ENCODE measurements at places on chromosomes 2 and 18. TPM values are rescaled to one million over a fixed set of nuclear protein-coding genes. Genes with fewer than 3 reads are reported as not detected.

MSTN gene
- 0.48 TPM for total RNA-seq

PFN4 gene
- not detected for total RNA-seq

LYG2 gene
- total RNA-seq: not detected

SPATA3 gene
- total RNA-seq: not detected

KIAA2012 gene
- not detected for total RNA-seq

DNA sequence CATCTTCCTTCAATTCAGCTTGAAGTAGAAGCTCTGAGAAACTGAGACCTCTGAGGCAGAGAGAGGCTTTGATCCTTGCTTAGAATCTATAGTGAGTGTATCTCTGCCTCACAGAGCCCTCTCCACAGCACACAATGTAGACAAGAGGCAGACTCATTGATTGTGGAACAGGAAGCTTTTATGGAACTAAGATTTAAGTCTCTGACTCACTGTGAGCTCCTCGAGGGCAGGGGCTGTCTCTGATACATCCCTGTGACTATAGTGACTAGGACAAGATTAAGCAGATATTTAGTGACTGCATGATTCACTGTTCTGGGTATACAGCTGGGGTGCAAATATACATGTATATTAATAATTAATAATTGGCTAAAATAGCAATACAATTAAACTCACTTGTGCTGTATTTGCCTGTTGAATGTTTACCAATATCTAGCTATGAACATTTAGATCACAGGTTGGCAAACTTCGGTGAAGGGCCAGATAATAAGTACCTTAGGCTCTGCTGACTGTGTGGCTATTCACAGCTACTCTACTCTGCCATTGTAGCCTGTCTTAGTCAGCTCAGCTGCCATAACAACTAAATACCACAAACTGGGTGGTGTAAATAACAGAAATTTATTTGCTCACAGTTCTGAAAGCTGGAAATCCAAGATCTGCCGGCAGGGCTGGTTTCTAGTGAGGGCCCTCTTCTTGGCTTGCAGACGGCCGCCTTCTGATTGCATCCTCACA is 54.4 kb downstream of the ARHGEF4 start:
- no peak for DNase-seq

- no peak for DNase-seq
Observed at GRCh38 chr2:37523814-37524362, 147.6 kb downstream of the CDC42EP3 start.

GRCh38 chr2:25313711-25314513 is 27.8 kb downstream of the DNMT3A start:
- DNase-seq: no peak

GRCh38 chr2:221293949-221294742 is 278.0 kb downstream of the EPHA4 start:
- no peak for DNase-seq

- DNase-seq: no peak
Observed at GRCh38 chr2:27369471-27370025, 590 bp downstream of the EIF2B4 start.

DNA sequence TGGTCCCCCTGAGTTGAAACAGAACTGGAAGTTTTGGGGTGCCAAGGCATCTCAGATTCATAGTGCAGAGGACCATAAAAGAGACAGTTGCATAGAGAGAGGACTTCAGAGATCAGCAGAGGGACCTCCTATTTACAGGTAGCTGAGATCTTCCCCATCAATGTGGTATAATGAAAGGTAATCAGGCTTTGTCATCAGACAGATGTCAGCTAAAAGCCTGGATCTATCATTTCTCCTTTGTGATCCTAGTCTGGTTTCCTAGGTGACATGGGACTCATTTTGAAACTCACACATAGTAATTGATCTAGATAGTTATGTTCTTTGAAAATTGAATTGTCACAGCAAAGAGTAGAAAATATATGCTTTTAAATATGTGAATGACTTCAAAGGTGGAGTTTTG is 443.5 kb upstream of the MAP2 start:
- no peak for DNase-seq

GRCh38 chr2:224407241-224407701 is 5.4 kb upstream of the FAM124B start:
- DNase-seq: no peak

DNA sequence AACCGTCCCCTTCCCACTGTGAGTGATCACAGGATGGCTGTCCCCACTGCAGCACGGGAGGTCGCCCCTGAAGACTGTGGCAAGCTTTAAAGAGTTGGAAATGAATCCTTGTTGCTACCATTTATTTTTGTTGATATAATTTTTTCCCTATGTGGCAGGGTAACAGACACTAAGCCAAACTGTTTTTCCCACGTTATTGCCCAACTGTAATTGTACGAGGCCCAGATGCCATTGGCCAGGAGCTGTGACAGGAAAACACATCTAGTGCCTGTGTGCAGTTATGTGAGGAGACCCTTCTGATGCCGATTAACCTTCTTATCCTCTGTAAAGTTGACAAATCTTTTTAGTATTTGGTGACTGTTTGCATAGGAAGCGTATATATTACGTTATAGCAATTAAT is 44.2 kb downstream of the MRPS9 start:
- no peak for DNase-seq

DNA sequence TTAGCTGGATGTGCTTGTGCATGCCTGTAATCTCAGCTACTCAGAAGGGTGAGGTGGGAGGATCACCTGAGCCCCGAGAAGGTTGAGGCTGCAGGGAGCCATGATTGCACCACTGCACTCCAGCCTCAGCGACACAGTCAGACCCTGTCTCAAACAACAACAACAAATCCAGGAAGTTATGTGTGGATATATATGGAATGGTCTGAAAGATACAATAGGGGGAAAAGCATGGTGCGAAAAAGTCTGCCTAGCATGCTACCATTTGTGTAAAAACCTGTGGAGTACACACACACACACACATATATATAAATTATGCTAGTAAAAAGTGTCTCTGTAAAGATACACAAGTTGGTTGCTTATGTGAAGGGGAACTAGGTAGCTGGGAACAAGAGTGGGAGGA is 6.9 kb upstream of the HOXD1 start:
- DNase-seq: no peak

DNA sequence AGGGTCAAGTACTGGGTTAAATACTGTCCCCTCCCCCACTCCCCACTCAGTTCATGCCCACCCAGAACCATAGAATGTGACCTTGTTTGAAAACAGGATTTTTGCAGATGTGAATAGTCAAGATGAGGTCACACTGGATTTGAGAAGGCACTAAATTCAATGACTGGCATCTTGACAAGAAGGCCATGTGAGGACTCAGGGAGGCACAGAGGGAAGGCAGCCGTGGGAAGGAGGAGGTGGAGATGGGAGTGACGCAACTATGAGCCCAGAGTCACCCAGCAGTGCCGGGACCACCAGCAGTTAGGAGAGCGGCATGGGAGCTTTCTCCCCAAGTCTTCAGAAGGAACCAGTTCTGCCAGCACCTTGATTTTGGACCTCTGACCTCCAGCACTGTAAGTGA is 257.3 kb downstream of the BCL2 start:
- no peak for DNase-seq
